Dorsolateral prefrontal cortex (tissue), 122 donors: ENCODE measurements at places on chromosomes 6 and 20.

GRCh38 chr6:161318456-161318855 lies 44.6 kb upstream of the AGPAT4 start:
- peak; percentile 60 for DNase-seq

DNA sequence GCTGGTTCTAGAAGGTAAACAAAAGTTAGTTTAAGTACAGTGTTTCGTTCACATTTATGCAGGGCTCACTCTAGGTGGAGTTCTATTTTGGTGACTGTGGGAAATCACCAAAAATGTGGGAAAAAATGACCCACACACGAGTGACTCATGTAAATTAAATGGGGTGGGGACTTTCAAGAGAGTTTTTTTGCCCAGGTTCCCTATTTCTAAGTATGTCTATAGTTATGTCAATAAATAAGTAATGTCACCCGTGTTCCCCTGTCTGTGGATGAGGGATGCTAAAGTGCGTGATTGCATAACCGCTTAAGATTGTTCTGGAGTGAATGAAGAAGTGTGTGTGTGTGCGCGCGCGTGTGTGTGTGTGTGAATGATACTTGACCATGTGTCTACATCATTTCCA lies 69.1 kb downstream of the MYB start:
- no peak for DNase-seq

GRCh38 chr6:53543359-53544216 lies 1.3 kb downstream of the GCLC start:
- DNase-seq: no peak

- no peak for DNase-seq
Measured at GRCh38 chr20:32019156-32019510, 8.9 kb downstream of the CCM2L start.

GRCh38 chr6:168949981-168950857 lies 303.4 kb downstream of the THBS2 start:
- DNase-seq: no peak

GRCh38 chr6:79384845-79385244 lies 150.4 kb upstream of the HMGN3 start:
- DNase-seq: no peak

GRCh38 chr20:49759266-49759950 lies 45.7 kb upstream of the B4GALT5 start:
- no peak for DNase-seq

GRCh38 chr6:142294679-142295078 lies 7.1 kb upstream of the ADGRG6 start:
- DNase-seq: no peak

DNA sequence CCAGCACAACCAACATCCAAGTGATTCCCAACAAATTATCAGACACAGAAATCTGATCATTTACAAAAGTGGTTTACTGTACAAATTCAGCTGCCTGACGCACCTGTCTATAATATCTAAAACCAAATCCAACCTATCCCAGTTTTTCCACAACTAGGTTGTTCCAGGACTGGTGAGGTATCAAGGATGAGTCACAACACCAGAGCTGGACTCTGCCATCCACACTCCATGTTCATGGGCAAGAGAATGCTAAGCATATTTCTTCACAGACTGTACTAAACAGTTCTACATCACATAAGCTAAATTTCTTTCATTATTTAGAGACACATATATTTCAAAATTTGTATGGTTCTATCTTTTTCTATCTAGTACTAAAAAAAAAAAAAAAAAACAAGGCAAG lies 141.6 kb downstream of the BTBD9 start:
- DNase-seq: no peak

- DNase-seq: no peak
Measured at GRCh38 chr20:17438436-17439039, 92.6 kb downstream of the BFSP1 start.

- no peak for DNase-seq
Measured at GRCh38 chr6:135006386-135006914, 48.2 kb downstream of the HBS1L start.

GRCh38 chr6:38688579-38689087 lies 14.3 kb downstream of the GLO1 start:
- no peak for DNase-seq

DNA sequence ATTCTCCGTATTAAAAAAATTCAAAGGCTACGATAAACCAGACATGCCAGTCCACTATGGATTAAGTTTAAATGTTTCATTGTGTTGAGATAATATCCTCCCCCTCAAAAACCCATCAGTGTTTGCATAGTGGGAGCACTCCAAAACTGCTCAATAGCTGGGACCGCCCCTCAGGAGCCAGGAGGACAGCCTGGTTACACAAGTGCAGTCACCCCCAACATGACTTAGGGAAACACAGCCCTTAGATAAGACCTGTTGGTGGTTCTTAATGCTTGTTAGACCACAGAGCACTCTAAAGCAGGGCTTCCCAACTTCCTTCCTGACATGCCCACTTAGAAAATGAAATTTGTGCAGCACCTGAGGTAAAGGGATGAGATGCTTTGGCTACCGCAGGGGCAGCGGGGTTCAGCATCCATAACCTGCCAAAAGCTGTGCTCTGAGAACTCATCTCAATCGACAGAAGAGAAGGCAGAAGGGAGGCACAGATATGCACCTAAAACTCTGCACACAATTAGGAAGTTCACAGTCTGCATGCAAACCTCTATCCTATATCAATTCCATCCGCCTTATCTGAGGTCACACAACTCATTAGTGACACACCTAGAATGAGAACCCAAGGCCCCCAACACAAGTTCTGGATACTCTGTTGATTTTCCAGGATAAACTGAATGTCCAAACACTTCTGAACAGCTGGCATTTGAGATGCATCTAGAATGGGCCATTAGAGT lies 74.3 kb downstream of the RALGAPA2 start:
- DNase-seq: no peak

- DNase-seq: no peak
Measured at GRCh38 chr6:146787876-146788508, 189.2 kb downstream of the ADGB start.

GRCh38 chr6:167455371-167455770 lies 130.5 kb downstream of the TTLL2 start:
- no peak for DNase-seq

GRCh38 chr6:68651011-68651985 lies 16.2 kb downstream of the ADGRB3 start:
- DNase-seq: no peak

GRCh38 chr20:57895161-57895855 lies 185.5 kb upstream of the PMEPA1 start:
- no peak for DNase-seq

GRCh38 chr6:35056952-35057351 lies 84.2 kb downstream of the TCP11 start:
- DNase-seq: no peak

DNA sequence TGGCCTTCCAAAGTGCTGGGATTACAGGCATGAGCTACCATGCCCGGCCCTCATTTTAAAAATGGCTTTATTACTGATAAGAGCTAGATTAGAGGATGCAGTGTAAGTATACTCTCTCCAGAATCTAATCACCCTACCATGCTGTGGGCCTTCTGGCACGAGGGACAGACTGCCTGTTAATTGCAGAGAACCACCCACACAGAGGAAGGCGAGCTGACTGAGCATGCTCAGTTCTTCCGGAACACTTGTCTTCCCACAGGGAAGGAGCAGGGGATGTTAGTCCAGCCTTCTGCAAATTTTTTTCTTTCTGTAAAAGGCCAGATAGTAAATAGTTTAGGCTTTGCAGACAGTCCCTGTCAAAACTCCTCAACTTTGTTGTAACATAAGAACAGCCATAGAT lies 48.9 kb downstream of the ALDH5A1 start:
- DNase-seq: no peak

GRCh38 chr6:32184084-32184640 lies at the start of gene AGER:
Gene AGER (minus strand): TSS chr6:32184253. CDS start chr6:32184222, 31 bp downstream.
- DNase-seq: no peak

GRCh38 chr6:91447081-91447480 lies 860.2 kb upstream of the MAP3K7 start:
- DNase-seq: no peak

DNA sequence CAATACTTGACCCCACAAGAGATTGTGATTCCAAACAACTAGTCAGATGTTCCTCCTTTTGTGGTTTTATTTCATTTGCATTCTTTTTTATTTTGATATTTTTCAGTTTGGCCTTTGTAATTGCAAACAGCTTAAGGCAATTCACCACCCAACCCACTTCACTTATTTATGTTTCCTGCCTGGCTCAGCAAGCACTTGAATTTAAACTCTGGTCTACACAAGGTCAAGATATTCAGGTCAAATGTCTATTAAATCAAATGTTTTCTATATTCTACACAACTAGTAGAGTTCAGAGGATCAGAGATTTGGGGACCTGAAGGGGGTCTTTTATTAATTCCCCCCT lies 100.1 kb downstream of the SGK1 start:
- DNase-seq: no peak

DNA sequence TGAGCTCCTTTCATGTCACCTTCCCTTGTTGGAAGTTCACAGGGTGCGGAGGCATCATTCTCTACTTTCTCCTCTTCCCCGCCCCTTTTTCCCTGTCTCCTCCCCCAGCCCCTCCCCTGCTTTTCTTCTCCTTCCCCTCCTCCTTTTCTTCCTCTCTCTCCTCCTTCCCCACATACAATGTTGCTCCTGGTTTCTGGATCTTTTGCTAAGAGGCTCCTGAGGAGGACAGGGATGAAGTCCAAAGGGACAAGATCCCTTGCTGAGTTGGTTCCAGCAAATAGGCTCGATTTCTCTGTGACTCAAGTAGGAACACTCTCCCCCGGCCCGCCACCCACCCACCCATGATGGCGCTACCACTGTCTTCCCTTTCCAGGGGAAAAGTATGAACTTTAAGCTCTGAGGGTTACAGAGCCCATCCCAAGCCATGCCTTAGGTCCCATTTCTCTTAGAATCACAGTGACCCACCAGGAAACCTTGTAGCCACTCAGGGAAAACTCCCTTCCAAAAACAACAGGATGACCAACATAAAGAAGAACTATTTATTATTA lies 852 bp upstream of the TFEB start:
- no peak for DNase-seq

DNA sequence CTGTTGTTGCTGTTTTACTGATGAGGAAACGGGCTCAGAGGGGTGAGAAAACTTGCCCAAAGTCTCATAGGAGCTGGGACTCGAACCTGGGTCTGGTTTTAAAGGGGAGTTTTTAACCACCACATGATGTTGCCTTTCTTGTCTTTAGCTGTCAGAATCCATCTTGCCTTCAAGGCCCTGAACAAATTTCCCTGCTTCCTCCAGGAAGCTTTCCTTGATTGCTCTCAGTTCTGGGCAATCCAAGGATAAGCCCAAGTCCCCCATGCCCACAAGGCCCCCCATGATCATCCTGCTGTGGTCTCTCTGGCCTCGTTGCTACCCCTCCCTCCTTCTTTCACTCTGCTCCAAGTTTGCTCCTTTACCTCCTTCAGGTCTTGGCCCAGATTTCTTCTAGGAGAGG lies 73.5 kb downstream of the CD40 start:
- DNase-seq: no peak

- DNase-seq: no peak
Measured at GRCh38 chr20:1775117-1775516, 117.5 kb upstream of the SIRPG start.

DNA sequence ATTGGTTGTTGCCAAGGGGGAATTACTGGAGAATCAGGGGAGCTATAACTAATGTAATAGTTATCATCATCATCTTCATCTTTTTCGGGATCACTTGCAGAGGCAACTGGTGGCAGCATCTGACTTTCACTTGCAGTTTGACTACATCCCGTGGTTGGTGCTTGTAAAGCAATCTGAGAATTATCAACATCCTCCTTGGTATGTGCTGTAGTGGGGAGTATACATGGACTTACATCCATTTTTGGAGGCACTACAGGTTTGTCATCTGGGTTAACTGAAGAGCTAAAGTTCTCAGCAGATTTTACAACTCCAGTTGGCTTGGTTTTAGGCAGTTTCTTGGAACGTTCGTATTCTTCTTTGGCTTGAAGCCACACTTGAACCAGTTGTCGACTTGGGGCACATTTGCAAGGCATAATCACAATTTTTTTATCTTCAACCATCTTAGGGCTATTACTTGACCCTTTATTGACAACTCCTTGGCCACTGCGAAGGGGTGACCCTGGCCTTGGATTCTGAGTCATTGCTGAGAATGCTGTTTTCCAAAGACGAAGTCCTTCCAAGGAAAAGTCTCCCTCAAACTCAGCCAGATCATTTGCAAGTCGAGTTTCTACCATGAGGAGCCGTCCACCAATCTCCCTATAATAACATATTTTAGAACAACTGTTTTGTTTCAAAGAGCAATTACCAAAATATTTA lies 115.5 kb downstream of the REV3L start:
- no peak for DNase-seq

DNA sequence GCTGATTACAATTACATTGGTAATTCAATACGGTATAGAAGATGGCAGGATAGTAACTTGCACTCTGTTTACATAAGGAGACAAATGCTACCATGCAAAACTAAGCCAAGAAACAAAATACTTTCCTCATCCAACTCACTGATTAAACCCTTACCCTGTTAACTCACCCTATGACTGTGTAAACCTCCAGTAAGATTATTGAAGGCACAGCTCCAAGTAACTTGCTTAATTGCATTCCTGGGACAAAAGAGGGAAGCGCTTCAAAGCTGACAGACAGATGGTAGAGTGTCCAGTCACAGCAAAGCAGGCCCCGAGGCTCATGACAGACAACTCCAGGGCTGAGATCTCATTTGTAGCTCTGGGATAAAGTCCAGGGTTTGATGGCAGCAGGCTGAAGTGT lies 6.9 kb upstream of the KIF16B start:
- DNase-seq: no peak
